ENCODE measurements at places on chromosomes 11 and 22.

- no peak for DNase-seq
Measured at GRCh38 chr11:87871056-87871455, 304.2 kb downstream of the RAB38 start.

DNA sequence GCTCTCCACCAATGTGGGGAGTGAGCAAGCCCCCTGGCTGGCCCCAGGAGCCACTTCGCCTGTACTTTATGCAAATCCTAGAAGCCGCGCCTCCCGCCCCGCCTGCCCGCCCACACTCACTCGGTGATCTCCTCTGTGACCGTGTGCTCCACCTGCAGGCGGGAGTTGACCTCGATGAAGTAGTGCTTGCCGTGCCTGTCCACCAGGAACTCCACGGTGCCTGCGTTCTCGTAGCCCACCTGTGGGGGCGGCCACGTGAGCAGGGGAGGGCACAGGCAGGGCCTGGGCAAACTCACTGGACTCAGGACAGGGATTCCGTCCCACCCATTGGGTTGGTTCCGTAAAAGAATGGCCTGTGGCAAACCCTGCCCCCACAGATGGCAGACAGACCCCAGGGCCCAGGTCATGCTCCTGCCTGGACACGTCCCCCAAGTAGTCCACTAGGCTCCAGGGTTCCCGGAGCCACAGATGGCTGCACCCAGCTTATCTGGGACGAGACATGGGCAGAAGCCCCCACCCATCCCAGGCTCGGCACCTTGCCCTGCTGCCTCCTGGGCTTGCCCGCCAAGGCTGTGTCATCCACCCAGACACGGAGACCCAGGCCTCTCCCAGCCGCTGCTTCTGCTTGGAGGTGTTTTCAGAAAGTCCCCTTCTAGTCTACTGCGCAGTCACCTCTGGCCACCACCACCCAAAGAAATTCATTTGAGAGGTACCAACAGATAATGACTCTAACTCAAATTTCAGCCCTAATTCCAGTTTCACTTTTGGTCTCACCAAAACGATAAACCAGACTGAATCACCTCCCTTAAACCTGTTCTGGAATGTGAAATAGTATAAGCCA, 12.1 kb downstream of the LRFN4 start:
- DNase-seq: no peak

- no peak for DNase-seq
Measured at GRCh38 chr11:8581300-8581699, 12.7 kb downstream of the STK33 start.

GRCh38 chr11:119845756-119846155, 116.8 kb upstream of the NECTIN1 start:
- no peak for DNase-seq

GRCh38 chr11:123159183-123159857, 35.7 kb downstream of the CLMP start:
- no peak for DNase-seq

- no peak for DNase-seq
Measured at GRCh38 chr11:79466411-79466810, 25.6 kb upstream of the TENM4 start.

DNA sequence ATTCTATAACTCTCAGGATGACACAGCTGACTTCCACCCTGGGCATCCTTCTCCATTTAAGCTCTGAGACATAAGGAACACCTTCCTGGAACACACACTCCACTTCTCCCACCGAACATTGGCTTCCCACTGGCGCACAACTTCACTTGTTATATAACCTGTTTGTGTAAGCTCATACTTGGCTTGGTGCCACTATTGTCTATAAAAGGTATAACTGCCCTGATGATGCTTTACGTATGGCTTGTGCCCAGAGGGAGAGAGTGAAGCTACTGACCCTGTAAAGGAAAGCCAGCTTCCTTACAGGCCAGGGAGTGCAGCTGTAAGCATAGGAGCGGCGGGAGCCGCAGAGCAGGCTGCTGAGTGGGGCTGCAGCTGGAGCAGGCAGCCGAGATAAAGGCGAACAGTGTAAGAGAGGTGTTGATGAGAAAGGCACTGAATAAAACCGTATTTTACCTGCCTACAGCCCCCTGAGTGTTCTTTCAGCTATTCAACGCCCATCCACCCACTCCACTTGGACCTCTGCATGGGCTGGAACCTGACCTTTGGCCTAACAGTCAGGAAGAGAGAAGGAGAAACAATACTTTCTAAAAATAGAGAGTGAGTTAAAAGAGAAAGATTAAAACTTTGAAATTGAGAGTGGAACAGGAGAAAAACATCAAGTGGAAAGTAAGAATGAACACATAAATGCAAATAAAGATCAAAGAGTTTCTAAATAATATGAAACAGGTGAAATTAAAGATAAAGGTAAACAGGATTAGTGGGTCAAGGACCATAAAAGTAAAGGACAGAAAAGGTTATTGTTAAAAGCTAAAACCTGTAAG, 252.1 kb upstream of the ARHGAP42 start:
- DNase-seq: no peak

- no peak for DNase-seq
Measured at GRCh38 chr11:94557421-94557820, 9.7 kb upstream of the PIWIL4 start.

- no peak for DNase-seq
Measured at GRCh38 chr11:10920875-10921274, 63.0 kb upstream of the ZBED5 start.

DNA sequence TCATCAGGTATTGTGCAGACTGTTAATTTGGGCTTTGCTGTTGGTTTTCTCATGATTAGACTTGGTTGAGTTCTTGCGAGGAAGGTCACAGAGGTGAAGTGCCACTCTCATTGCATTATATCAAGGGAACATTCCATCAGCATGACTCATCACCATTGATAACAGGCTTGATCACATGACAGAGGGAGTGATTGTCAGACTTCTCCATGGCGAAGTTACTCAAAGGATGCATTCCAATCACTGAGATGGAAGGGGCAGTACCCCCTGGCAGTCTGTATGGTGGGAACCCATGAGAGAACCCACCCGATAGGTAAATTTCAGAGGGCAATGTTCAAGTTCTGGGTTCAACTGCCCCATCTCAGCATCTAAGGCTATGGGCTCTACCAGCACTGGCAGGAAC, 19.4 kb upstream of the P2RY2 start:
- DNase-seq: no peak

GRCh38 chr11:105054723-105055493, 9.8 kb upstream of the CARD16 start:
- DNase-seq: no peak

- no peak for DNase-seq
Measured at GRCh38 chr11:81030186-81030585, 1589.4 kb upstream of the TENM4 start.

GRCh38 chr11:12727563-12728211, 53.5 kb downstream of the TEAD1 start:
- DNase-seq: no peak

- no peak for DNase-seq
Measured at GRCh38 chr11:102653744-102654291, 28.7 kb upstream of the MMP20 start.

GRCh38 chr11:47689480-47689879, 25.7 kb downstream of the AGBL2 start:
- DNase-seq: no peak

DNA sequence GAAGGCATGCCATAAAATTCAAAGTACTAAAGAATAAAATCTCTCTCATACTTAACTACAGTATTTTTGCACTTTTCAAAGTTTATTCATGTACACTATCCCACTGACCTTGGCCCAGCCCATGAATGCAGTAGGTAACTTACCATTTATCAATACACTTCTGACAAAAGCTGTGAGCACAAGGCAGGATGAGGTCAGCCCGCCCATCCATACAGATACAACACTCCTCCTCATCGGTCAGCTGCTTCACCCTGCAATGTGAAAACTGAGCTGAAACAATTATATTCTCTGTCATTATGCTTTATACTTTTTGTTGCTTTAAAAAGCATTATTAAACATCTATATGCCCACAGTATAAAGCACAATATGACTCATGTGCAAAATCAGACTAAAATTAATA, 22.1 kb downstream of the RNF141 start:
- DNase-seq: no peak

- no peak for DNase-seq
Measured at GRCh38 chr11:113773092-113773415, 438 bp downstream of the ZW10 start.

DNA sequence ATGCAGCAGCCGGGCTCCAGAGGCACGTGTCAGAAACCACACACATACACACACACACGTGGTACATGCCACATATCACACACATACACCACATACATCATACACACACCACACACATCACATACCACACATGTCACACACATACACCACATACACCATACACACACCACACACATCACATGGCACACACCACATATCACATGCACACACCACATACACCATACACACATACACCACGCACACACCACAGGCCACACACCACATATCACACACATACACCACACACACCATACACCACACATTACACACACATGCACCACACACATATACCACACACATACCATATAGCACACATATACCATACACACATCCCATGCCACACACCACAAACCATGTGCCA, 97.5 kb upstream of the PRR5 start:
- no peak for DNase-seq

DNA sequence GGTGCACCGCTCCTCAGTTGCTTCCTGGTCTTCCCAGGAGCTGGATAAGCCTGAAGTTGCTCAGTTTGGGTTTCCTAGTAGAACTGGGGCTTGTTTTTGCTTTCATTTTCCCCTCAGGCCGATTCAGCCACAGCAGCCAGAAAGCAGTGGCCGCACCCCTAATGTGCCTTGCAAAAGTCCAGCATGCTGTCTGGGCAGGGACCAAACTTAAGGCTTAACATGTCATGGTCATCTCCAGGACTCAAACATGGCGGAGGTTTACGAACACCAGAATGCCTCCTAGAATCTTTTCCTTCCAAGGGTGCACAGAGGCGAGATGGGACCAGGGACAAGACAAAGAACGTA, 2.5 kb downstream of the GNG3 start:
- DNase-seq: no peak

GRCh38 chr11:10454878-10455631, at the start of gene AMPD3:
Gene AMPD3 (plus strand): TSS chr11:10455264. CDS start chr11:10461520, 6,256 bp downstream.
- peak; percentile 96 for DNase-seq

- DNase-seq: peak; percentile 58
Measured at GRCh38 chr22:37316875-37317371, 34.6 kb downstream of the CYTH4 start.

- no peak for DNase-seq
Measured at GRCh38 chr11:85922367-85922766, 67.2 kb downstream of the CCDC83 start.

DNA sequence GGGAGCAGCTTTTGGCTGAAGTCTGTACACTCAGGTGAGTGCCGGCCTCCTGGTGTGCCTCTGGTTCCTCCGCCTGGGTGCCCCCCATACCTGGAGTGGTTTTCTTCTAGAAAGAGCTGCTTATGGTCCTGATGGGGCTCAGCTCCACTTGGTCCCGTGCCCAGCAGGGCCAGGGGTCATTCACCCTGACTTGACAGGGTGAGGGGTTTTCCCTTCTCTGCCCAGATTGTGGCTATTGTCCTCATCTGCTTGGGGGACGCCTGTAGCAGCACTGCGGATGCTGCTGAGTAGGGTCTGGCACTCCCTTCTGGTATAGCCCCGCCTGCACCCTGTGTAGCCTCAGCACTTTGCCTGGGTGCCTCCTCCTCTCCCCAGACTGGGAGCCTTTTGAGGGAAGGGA, 8.2 kb downstream of the OMP start:
- no peak for DNase-seq

DNA sequence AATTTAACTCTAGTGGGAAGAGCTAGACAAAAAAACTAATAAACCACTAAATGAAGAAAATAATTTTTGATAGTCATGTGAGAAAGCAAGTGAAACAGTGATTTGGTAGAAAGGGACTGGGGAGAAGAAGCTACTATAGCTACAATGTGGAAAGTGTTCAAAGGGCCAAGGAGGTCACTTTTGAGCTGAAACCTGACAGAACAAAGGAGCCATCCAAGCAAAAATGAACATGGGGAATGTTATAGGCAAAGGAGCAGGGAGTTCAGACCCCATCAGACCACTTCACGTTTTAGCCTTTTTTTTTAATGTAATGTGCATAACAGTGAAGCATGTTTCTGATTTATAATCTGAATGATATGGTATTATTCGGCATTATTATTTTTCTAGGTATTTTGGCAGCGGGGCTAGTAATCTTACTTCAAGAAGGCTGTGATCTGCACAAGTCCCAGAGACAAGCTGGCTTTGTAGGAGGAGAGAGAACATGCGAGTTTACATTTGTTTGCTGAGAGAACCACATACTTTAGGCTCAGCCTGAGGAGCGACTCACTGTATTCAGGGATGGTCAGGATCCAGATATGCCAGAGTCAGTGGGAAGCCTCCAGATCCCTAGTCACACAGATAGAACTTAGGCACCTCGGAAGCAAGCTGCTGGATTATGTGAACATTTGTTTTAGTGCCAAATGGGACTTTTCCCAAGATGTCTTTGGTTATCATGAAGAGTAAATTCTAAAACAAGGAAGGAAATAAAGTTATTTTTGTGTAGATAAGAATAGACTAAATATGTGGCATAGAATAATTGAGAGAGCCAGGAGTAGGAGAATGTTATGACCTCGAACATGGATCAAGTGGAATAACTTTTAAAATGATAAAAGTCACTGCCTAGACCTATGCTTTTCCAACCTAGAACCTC, 118.6 kb downstream of the TRIM44 start:
- no peak for DNase-seq

DNA sequence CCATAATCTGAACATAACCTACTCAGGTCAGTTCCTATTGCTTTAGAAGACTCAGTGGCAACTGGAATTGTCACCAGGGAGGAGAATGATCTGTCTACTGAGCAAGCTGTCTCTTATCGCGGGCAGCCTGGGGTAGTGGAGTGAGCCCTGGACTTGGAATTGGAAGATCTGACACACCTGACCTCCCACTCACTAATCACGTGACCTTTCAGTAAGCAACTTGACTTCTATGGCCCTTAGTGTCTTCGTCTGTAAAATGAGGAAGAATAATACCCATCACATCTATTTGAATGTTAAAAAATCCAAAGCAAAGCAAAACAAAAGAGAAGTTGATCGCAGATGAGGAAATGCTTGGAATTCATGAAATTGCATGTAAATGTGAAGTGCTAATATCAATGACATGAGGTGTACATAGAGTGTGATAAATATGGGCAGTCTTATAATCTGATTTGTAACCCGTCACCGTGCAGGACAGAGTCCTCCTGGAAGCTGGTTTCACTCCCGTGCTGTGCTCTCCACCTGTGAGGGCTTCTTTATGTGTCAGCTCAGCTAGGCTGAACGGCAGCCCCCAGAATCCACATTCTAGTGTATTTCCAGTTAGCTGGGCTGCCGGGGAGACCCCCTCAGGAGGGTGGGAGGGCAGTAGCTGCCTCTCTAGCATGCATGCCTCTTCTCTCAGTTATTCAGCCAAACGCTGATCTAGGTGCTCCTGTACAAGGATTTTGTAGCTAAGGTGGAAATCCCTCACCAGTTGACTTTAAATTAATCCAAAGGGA, 482.9 kb downstream of the OPCML start:
- DNase-seq: no peak

- DNase-seq: no peak
Measured at GRCh38 chr11:128548649-128549255, 38.6 kb downstream of the ETS1 start.
